DND-41 (cell line): ENCODE measurements at places on chromosomes 12 and 14.
A peak's percentile ranks its signal among the peaks of the same experiment; 100 is the strongest.

- DNase-seq, result no peak
These were observed 412.8 kb upstream of the TBX3 start for GRCh38 chr12:115096588-115097397.

- DNase-seq, result no peak
These were observed 41.1 kb downstream of the AREL1 start for GRCh38 chr14:74671789-74672188.

GRCh38 chr14:74407801-74408154 lies 18.2 kb downstream of the SYNDIG1L start:
- DNase-seq, result no peak

DNA sequence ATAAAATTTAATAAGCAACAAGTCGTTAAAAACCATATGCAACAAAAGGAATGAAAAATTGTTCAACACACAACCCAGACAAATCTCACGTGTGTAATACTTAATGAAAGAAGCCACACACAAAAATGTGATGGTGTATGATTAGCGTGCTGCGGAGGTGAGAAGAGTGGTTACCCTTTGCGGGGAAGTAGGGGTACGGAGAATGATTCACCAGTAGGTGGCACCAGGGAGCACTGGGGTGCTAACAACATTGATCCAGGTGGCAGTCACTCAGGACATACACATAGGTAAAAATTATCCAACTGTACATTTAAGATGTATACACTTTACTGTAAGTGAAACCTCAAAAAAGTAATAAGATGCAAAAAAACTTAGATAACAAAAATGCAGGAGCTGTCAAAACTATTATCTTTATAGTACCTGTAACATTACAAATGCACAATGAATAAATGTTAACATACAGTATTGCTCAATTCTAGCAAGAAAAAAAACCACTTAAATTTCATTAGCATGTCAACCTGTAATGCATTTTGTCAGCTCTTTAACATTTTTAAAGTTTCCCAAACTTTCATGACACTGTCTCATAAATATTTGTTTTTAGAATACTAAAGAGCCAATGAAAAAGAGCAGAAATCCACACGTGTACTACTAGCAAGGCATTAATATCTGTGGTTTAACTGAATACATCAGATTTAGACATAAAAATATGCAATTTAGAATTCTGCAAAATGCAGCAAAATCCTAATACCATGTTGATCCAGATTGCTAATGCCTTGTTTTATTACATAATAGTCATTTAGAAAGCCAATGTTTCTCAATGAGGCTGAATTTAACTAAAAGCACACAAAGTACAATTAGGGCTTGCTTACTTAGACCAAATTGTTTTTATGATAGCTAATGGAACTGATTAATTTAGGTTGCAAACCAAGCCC lies 46.7 kb downstream of the TMCC3 start:
- peak; percentile 24 for DNase-seq

DNA sequence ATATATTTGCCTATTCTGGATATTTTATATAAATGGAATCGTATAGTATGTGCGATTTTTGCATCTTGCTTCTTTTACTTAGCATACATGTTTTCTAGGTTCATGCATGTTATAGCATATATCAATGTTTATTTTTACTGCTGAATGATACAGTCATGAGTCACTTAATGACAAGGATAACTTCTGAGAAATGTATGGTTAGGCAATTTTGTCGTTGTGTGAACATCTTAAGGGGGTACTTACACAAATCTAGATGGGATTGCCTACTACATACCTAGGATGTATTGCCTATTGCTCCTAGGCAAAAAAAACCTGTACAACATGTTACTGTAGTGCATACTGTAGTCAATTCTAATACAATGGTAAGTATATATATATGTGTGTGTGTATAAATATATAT lies 8.8 kb downstream of the USP15 start:
- DNase-seq, result no peak

GRCh38 chr12:89181271-89181920 lies 170.9 kb downstream of the DUSP6 start:
- no peak for DNase-seq

DNA sequence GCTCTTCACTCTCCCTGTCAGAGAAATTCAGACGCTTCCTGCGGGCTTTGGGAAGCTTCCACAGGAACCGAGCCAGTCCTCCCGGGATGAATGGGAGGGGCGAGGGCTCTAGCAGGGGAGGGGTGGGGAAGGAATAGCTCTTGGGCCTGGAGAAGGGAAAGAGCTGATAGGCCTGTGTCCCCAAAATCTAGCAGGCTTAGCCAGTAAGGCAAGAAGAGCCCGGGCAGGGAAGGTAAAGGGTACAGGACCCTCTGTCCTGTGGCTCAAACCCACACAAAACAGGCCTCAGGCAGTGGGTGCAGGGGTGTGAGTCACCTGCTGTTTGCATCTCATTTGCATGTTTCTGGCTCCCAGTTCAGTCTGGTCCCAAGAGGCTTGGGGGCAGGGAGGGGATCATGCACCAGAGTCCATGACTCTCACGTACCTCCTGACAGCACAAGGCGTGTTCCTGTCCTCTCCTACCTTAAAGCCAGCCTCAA lies 8.7 kb upstream of the SMUG1 start:
- DNase-seq, result no peak

GRCh38 chr12:82461836-82462235 lies 103.5 kb downstream of the METTL25 start:
- DNase-seq, result no peak

GRCh38 chr12:27464220-27464554 lies 17.7 kb downstream of the SMCO2 start:
- peak; percentile 29 for DNase-seq

DNA sequence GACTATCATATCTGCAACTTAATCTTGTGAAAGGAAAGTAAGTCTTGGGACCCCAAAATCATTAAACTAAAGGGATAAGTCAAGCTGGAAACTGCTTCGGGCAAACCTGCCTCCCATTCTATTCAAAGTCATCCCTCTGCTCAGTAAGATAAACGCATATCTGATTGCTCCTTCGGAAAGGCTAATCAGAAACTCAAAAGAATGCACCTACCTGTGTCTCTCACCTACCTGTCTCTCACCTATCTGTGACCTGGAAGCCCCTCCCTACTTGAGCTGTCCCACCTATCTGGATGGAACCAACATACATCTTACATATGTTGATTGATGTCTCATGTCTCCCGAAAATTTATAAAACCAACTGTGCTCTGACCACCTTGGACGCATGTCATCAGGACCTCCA lies 19.9 kb downstream of the SEC23A start:
- no peak for DNase-seq

- DNase-seq, result peak; percentile 81
These were observed 18.1 kb downstream of the TAMALIN start for GRCh38 chr12:52024845-52025230.

DNA sequence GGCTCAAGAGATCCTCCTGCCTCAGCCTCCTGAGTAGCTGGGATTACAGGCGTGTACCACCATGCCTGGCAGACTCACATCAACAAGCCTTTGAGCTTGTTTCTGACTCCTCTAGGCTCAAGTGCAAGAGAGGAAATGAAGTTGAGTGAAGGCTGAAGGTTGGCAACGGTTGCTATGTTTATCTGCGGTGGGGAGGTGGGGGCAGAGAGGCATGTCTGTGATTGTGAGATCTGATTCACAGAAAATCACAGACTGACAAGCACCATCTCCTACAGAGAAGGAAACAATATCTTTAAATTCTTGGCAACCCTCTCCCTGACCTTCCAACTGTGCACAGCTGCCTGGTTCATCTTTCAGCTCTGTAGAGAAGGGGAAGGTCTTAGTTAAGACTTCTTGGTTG lies 22.1 kb upstream of the NINJ2 start:
- peak; percentile 62 for DNase-seq

DNA sequence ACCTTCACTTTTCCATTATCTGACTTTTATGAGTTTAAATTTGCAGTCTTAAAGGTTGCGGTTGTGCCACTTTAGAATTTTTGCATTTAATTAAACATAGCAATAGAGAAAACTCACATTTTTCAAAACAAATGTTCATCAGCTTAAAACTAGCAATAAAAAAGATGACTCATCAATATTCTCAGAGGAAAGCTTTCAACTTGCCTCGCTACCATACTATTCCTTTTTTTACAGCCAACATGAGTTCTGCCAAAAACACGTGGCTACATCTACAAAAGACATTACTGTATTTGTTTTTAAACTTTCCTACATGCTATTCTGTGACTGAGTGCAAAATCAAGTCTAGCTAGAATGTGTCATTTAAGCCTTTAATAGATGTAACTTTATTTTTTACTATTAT lies 497.1 kb downstream of the RPS29 start:
- DNase-seq, result no peak
